ENCODE measurements at places on chromosomes 11 and 22.

GRCh38 chr22:28883917-28884746 lies 760 bp downstream of the ZNRF3 start:
- DNase-seq, result peak; percentile 45

GRCh38 chr11:65279741-65280440 lies 18.1 kb downstream of the POLA2 start:
- peak; percentile 51 for DNase-seq

DNA sequence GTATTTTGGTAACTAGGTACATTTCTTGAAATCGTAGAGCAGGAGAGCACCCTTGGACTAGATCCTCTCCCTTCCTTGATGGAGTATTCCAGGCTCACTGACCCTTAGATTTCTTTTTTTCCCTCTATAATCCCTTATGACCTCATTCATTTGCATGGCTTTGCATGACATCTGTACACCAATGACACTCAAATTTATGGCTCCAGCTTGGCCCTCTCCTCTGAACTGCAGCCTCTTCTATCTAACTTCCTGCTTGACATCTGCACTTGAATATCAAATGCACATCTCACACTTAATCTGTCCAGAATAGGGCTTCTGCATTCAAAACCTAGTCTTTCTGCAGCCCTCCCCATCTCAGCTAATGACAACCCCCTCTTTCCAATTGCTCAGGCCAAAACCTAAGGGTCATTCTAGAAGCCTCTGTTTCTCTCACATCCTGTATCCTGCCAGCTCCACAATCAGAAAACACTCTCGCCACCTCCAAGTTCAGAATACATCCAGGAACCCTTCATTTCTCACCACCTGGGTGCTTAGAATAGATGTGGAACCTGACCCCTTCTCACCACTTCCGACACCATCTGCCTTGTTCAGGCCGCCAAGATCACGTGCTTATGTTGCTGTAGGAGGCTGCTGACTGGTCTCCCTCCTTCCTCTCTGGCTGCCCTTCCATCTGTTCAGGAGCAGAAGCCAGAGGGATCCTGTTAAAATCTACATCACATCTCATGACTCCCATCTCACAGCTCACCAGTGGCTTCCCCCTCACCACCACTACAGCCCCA lies 138.9 kb upstream of the MTNR1B start:
- DNase-seq, result no peak

DNA sequence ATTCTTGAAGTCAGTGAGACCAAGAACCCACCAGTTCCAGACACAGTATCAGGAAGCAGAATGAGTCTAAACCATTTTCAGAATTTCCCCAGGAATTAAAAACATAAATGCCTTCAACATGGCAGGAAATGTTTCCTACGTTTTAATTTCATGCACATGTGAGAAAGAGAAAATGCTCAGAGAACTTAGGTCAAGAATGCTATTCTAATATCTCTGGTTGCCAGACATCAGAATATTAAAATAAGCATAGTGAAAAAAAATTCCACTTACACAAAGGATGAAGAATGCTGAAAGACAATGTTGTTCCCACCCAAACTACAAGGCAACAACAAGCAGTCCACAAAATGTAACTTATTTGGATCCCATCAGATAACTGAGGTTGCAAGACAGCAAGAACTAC lies 104.8 kb downstream of the RAB38 start:
- DNase-seq, result no peak

GRCh38 chr11:31764261-31764660 lies 46.9 kb downstream of the PAX6 start:
- no peak for DNase-seq

GRCh38 chr11:93131709-93132108 lies 66.1 kb downstream of the SLC36A4 start:
- DNase-seq, result no peak

- no peak for DNase-seq
These were observed 115.8 kb downstream of the CSNK2A3 start for GRCh38 chr11:11237070-11237832.
